Activated CD8-positive, alpha-beta memory T cell treated with anti-CD3 and anti-CD28 coated beads, Interleukin-2, amount 10 ng/mL, durations not matched to agents 7 days and 5 days (primary cell): ENCODE measurements at places on chromosomes 12 and 14.

GRCh38 chr12:124765581-124766489, 97.8 kb downstream of the SCARB1 start:
- DNase-seq, result no peak

DNA sequence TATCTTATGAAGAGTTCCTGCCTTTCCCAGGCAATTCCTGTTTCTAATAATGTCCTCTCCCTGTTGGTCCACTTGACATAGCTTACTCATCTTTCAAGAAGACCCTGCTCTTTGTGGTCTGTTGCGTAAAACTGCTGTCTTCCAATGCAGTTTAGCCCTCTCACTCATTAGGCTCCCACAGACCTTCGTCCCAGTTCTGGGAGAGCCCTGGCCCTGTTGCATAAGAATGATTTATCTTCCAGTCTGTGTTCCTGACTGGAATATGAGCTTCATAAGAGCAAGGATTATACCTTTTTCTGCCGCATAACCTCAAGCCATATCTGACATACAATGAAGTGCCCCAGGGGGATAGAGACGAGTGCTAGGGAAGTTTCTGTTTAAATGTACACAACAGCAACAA, 365.9 kb upstream of the NOVA1 start:
- no peak for DNase-seq

- no peak for DNase-seq
Observed at GRCh38 chr12:72829838-72830237, 557.7 kb downstream of the TRHDE start.

DNA sequence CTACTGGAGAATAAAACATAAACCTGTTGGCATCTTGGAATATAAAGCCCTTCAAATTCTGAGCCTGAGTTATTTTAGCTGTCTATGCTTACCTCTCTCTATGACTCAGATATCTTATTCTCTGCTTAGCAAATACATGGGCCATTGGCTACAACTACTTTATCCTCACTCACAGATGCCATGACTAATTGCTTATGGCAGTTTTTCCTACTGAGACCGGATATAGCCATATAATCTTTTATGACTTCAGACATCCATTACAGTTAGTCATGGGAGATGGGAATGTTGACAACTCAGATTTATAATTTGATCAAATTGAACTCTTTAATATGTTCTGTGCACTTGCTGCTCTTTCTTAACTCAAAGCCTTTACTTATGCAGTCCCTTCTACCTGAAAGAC, 502.4 kb upstream of the ATP2B1 start:
- DNase-seq, result no peak

DNA sequence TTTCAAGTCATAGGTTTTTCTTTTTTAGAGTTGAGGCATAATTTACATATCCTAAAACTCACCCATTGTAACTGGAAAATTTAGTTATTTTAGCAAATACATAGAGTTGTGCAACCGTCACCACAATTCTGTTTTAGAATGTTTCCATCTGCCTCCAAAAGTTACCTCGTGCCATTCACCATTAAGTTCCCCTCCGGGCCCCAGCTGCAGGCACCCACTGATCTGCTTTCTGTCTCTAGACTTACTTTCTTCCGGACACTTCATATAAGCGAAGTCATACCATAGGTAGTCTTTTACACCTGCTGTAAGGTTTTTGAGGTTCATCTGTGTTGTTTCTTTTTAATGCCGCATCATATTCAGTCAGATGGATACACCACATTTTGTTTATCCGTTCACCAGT, 28.7 kb downstream of the PPP2R5C start:
- no peak for DNase-seq
